Ureter (tissue), 1 donor: ENCODE measurements at places on chromosomes 3 and 15.

- no peak for DNase-seq
These were observed 417.1 kb downstream of the RBMS3 start for GRCh38 chr3:29697989-29698388.

DNA sequence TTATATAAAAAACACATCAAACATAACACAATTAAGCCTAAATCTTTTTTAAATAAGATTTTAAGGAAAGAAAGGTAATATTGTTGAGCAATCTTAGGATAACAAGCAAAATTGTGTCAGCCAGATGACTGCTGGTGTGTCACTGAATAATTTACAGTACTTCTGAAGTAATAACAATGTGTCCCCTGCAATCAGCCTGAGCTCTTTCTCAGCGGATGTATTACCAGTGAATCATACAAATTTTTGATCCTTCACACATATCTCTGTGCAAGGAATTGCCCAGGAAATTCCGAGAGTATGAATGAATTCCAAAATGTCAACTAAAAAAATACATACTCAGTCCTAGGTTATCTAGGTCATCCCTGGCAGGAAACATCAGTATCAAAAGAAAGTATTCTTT, 76.6 kb upstream of the PTX3 start:
- no peak for DNase-seq

GRCh38 chr3:17151598-17152373, 267.0 kb downstream of the PLCL2 start:
- DNase-seq, result no peak

- no peak for DNase-seq
These were observed 132.1 kb downstream of the IL1RAP start for GRCh38 chr3:190645932-190646460.

DNA sequence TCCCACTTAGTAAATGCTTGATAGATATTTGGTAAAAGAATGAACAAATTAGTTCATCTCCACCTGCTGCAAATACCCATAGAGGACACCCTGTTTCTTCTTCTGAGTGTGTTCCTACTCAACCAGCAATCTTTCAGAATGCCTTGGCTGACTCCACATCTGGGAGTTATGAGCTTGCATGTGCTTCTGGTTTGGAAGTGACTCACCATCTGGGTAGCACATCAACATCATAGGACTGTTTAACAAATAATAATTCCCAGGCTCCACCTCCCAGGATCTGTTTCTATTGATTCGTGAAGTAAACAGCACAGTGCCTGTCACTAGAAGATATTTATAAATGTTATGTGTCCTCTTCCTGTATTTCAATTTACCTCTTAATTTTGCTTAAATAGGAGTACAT, 580.1 kb downstream of the ROBO2 start:
- DNase-seq, result no peak

- no peak for DNase-seq
These were observed 19.0 kb downstream of the MAPK6 start for GRCh38 chr15:52037889-52038505.

- DNase-seq, result no peak
These were observed 50.9 kb downstream of the C3orf85 start for GRCh38 chr3:109187390-109187789.

- peak; percentile 65 for DNase-seq
These were observed 62.9 kb downstream of the ADCY5 start for GRCh38 chr3:123385981-123386380.

DNA sequence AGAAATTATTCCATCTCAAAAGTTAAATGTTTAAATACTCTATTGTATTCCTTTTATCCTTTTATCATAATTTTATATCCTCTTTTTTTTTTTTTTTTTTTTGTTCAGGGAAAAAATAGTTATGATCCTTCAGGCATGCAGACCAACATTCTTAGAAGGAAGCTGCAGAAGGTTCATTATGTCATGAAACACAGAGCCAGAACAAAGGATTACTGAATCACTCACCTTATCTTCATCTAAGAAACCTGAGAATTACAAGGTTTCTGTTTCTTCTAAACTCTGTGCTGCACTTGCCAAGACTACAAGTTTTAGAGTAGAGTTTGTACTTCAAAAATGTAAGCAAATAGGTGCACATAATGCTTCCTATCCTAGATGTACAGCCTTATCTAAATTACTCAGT, 3.3 kb downstream of the PLCH1 start:
- no peak for DNase-seq

DNA sequence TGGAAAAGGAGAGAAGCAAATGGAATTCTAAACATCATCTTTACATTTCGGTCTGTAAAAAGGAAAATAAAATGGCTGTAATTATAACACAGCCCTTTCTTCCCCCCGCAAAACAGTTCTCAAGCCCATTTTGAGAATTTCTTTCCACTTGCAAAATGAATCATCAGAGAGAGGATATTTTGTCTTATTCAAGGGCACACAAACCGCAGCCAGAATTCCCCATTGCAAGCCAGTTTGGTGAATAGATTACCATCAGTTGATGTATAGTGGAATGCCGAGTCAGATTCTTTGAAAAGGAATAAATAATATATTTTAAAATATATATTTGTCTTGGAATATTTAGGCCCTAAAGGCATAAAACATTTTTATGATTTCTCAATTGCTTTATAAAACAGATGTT, 420.4 kb upstream of the SEMA6D start:
- DNase-seq, result no peak

DNA sequence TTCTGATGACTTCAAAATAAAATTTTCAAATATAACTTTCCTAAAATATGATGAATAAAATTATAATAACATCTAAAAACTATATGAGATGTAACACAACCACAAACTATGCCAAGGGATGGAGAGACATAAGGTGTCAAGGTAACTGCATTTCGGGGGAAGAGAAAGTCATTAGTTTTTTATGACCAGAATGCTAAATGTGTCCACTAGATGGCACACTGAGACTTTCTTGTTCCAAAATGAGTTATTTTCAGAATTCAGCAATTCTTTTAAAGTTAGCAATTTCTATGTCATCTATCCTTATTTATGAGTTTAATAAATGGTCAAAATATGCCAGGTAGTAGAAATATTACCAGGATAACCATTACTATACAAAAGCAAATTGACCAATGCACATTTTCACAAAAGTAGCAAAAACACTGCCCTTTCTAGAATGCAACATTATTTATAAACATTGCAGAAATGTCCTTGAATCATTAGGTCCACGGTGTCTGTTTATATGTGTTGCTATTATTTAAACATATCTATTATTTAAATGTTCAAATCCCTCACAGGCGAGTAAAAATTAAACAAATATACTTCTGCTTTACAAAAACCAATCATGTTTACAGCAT, 374.2 kb downstream of the PLCL2 start:
- DNase-seq, result no peak

- DNase-seq, result no peak
These were observed 144.1 kb upstream of the UBE3A start for GRCh38 chr15:25582886-25583285.

DNA sequence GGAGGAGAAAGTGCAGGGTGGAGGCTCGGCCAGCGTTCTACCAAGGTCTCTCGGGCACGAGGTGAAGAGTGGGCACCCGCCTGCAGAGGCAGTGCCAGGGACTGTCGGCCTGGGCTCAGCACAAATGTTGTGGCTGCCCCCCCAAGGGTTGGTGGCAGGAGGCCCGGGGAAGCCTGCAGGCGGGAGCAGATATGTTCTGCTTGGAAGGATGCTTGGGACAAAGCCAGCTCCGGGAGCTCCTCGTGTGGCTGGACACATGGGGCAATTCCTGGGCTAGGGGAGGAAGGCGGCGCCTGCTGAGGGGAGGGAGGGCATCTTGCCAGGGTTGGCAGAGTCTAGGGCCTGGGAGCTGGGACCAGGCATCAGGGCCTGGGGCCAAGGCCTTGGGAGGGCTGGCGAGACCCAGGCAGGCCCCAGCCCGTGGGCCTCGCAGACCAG, 30.4 kb upstream of the FBLN2 start:
- DNase-seq, result no peak

DNA sequence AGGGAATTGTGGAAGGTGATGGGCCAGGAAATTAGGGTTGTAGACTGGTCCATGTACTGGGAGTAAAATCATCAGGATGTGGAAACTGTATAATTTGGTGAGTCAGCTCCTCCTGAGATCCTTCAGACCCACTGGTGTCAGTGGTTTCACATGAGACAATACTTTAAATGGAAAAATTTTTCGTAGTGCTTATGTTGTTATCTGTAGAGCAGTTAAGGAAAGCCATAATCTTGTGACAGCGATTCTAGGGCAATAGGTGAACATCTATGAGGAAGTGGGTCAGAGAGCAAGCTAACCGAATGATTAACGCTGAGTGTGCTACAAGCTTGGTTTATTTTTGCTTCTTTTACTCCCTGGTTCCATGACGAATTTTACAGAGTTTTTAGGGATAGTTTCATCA, 200.6 kb downstream of the CADM2 start:
- DNase-seq, result no peak

DNA sequence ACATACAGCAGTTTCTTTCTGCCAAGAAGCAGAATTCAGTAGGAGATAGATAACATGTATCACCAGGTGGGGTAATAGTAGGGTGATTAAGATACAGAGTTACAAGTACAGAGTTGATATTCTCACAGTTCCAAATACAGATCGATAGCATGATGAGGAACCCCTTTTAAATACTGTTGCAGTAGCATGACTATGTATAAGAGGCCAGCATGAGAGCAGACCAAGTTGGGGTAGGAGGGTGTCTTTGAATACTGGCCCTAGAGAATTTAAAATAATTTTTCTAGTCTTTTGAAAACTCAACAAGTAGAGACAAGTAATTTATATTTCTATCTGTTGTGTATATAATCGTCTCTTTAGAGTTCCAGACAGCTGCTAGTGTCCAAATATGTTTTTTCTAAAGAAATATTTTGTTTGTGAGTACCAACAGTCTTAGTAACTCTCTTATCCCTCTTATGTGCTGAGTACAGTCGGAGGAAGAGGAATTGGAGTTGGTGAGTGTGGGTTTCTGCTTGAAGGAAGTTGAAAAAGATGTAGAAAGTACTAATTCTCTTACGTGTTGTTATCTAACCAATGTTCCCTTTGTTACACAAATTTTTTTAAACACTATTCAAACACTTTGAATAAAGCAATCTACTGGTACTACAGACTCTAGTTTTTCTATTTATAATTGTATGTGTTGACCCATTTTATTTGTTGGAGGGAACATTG, 30.2 kb downstream of the LYSMD4 start:
- DNase-seq, result no peak

- no peak for DNase-seq
These were observed 8.4 kb upstream of the SETMAR start for GRCh38 chr3:4294616-4295327.

DNA sequence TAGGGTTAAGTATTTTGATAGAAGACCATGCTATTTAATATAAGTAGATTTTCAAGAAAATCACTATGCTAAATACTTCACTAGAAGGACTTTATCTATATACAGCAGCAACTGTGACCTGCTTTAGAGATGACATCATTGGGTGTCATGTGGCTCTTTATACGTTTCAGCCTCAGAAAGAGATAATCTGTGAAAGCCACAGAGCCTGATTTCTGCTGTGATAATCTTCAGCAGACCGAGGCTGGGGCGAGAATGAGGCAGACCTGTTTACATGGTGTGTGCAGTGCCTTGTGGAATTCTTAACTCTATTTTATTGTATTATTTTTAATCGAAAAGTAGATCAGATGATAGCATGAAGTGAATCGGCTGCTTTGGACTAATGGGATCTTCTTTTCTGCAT, 471.2 kb downstream of the MFSD1 start:
- DNase-seq, result no peak

DNA sequence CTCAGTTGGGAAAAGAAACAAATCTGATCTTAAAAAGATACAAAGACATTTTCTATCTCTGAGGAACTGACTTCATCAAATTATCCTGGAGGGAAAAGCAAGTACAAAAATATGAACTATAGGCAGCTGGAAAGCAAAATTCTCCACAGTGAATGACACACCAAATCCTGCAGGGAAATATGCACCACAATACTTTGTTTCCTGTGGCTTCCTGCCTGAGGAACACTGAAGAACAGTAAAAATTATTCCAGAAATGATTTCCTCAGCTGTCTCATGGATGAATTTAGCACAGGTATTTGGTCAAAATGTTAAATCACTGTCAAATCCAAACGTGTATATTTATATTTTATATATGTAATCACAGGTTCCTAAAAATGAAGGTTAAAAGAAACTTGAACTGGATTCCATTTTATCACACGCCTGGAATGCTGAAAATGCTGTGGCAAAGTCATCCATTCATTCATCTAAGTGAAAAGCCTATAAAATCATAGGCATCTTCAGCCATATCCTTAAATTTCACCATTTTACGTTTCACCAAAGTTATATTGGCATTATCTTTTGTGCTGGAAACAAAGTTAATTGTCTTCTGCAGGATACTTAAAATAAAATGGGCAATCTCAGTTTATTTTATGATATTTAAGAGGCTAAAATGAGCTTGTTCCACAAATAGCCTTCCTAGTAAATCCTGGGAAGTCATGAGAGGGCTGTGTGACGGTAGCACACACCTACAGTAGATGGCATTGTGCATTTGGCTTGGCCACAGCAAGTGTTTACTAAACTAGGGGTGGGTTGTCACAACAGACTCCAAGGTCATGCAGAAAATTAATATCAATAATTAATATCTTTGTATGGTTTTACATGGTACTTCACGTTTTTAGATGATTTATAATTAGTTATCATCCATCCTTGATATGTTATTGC, 19.3 kb upstream of the TSC22D2 start:
- DNase-seq, result no peak
